ENCODE measurements at places on chromosomes 6 and 20. TPM values are rescaled to one million over a fixed set of nuclear protein-coding genes. Genes with fewer than 3 reads are reported as not detected.

GRCh38 chr6:40520678-40521077, 66.5 kb downstream of the LRFN2 start:
- no peak for DNase-seq

GRCh38 chr6:163572612-163573011, 158.1 kb downstream of the QKI start:
- DNase-seq: no peak

DNA sequence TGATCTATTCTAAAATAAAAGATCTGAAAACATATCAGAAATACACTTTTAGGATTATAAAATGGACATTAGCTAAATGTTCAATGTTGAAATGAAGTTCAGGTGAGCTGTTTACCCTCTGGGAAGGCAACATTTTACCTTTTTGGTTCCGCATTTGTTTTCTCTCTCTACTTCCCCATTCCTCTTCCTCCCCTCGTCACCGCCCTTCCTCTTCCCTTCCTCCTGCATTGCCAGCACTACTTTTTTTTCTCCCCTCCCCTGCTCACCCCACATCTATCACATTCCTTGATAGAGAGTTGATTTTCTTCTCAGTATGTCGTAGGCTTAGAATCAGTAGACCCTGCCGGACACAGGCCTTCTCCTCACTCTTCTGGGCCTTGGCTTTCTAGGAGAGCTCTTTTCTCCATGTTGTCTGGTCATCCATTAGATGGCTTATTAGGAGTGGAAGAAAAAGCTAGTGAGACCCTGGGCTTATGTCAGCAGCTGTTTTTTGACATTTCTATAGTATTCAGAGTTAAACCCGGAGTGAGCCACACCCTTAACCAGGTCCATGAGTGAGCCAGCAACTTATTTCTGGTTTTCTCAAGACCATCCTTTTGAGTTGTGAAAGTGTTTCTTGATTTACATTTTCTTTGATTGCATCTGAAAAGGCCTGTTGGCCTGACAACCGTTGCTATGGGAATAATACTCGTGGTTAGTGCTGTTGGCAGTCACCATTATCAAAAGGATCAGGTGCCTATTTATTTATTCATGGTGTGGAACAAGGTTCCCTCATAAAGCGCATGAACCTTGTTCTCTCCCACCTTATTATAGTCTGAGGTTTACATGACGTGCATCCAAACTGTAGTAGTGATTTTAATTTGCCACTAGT, 90.9 kb downstream of the DTD1 start:
- no peak for DNase-seq

GRCh38 chr6:498795-499231, 107.3 kb downstream of the IRF4 start:
- DNase-seq: no peak

DNA sequence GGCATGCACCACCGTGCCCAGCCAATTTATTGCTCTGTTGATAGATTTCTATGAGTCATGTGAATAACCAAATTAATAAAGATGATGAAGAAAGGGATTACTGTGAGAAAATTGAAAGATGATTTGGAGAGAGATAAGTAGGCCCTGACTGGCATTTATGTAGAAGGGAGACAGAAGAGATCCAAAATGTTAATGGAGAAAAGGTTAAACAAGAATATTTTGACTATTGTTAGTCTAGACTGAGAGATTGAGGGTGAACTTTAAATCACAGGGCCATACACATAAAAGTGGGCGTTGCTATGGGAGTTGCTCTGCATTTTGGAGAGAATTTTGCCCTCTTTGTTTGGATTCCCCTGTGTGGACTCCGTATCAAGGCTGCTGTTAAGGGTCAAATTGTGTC, 68.9 kb upstream of the SCAF8 start:
- DNase-seq: no peak

- DNase-seq: no peak
Measured at GRCh38 chr20:10629946-10630650, 43.7 kb downstream of the JAG1 start.

- no peak for DNase-seq
Measured at GRCh38 chr20:40019510-40019909, 669.5 kb downstream of the MAFB start.

GRCh38 chr6:96724641-96725040, 112.6 kb downstream of the GPR63 start:
- DNase-seq: no peak

DNA sequence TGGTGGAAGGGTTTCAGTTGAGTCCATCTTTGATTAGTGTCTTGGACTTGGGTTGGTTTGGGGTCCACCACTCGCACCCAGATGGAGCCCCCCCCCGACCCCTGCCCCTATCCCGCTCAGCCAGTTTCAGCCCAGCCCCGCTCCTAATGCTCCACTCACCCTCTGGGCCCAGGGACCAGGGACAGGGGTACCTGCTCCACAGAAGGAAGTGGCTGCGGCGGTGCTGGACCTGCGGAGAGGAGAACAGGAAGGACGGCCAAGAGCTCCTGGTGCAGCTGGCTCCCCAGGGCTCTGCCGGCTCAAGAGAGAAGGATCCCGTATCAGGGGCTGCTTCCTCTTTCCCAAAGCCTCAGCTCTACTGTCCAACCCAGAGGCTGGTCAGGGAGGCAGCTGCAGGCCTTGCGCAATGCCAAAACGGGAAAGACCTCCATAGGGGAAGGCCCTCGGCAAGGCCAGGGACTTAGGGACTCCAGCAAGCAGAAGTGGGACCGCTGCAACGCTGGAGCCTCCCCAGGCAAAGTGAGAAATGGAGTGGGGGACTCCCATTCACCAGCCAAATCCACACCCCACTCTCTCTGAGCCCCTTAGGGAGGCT, at the start of gene SIGLEC1:
TSS of gene SIGLEC1 (minus strand) at position 322 of the 595 bp plus-strand sequence. CDS start 5,472 bp downstream, outside the sequence.
- no peak for DNase-seq

GRCh38 chr6:156786652-156787051, 9.5 kb downstream of the ARID1B start:
- no peak for DNase-seq

GRCh38 chr6:129740013-129740412, 30.0 kb upstream of the ARHGAP18 start:
- no peak for DNase-seq

DNA sequence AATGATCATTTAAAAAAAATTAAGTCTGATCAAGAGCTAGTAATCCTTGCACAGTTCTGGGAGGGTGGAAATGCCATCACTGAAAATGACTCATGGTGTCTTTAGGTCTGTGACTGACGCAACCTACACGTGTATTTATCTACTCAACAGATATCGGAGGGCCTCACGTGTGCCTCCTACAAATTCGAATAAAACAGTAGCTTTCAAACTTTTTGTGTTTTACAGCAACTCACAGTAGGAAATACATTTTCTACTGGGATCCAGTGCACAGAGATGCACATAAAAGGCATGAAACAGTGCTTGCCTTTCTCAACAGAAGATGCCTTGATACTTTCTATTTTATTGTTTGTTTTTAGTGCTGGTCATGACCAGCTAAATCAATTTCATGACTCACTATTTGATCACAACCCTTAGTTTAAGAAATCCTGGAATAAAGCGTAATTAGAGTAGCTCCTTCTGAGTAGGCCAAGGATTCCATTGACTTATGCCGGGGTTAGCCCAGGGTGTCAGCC, 210.0 kb upstream of the SNX9 start:
- no peak for DNase-seq

- DNase-seq: no peak
Measured at GRCh38 chr6:21024616-21025015, 490.4 kb downstream of the CDKAL1 start.

DNA sequence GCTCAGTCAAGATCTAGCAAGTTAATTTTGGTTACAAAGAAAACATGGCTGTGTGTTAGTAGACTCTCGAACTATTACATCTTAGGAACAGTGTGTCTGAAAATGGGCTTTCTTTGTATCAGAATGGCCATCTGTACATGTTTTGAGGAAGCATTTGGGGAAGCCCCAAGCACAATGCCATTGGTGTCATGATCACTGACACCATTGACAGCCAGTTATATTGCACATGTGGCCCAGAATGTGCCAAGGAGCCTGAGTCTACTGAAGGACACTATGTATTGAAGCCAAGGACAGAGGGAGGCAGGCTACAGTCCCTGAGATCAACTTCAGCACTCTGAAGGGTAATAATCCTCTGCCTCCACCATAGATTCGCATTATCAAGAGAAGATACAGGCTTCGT, 12.6 kb upstream of the FAM50B start:
- no peak for DNase-seq

GRCh38 chr20:31260326-31260932, 3.0 kb downstream of the DEFB115 start:
- DNase-seq: no peak

DNA sequence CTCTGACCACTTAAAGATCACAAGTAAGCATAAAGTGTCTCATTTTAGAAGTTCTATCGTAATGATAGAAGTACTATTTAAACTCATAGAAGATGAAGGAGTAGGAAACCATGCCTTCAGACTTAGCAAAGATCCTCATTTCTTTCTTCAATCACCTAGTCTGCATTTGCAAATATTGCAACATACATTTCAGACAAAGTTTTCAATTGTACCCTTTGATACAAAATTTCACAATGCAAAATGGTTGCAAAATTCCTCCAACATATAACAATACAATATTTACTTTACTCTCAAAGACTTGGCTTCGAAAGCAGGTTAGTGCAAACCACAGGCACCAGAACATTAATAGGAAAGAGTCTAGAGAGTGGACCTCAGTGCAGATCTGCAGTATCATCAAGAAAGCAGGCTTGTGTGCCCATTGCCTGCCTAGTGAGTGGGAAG, 16.1 kb upstream of the ROS1 start:
- DNase-seq: no peak

DNA sequence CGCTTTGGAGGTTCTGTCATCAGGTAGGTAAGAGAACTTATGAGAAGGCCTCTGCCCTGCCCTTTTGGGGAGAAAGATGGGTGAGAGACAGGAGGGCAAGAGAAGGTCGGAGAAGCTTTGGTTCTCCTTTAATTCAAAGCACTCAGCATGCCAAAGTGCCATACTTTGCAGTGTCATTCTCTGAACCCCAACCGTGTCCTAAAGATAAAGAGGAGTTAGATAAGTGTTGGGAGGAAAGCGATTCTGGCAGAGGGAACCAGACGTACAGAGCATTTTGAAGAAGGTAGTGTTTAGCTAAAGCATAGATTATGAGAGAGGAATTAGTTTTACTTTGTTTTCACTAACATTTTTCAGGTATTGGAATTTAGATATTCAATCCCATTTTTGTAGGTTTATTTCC, 40.3 kb downstream of the NKAIN2 start:
- no peak for DNase-seq

GRCh38 chr6:149855040-149855654, 9.0 kb downstream of the LRP11 start:
- no peak for DNase-seq

- DNase-seq: no peak
Measured at GRCh38 chr20:16491294-16491905, 81.8 kb downstream of the KIF16B start.

DNA sequence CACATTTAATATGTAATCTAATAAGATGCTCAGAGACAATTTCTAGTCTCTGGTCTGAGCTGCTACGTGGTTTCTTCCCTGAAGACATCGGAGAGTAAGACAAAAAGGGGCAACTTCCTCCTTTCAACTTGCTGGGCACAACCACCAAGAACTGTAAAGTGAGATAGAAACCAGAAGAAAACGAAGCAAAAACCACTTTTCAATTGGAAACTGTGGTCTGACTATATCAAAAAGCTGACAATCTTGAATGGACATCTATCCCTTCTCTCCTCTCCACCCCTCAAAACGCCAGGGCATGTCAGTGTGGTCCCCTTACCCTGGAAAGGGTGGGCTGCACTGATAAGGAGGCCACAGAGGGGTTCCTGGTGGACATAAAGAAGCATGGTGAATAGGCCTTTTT, 269.1 kb downstream of the CD83 start:
- no peak for DNase-seq

PPP1R16B gene
- total RNA-seq: 45.6 TPM

STK4 gene
- total RNA-seq: 271 TPM

SYCP2 gene
- total RNA-seq: 5.3 TPM

GPX5 gene
- not detected for total RNA-seq

LST1 gene
- total RNA-seq: 30.6 TPM

KIF25 gene
- not detected for total RNA-seq

EFCAB8 gene
- 1.8 TPM for total RNA-seq

GGTLC1 gene
- total RNA-seq: not detected

ZDHHC14 gene
- 3.6 TPM for total RNA-seq

VIP gene
- not detected for total RNA-seq

PLCB1 gene
- total RNA-seq: 23.1 TPM
